ENCODE measurements at places on chromosomes 3 and 15.

DNA sequence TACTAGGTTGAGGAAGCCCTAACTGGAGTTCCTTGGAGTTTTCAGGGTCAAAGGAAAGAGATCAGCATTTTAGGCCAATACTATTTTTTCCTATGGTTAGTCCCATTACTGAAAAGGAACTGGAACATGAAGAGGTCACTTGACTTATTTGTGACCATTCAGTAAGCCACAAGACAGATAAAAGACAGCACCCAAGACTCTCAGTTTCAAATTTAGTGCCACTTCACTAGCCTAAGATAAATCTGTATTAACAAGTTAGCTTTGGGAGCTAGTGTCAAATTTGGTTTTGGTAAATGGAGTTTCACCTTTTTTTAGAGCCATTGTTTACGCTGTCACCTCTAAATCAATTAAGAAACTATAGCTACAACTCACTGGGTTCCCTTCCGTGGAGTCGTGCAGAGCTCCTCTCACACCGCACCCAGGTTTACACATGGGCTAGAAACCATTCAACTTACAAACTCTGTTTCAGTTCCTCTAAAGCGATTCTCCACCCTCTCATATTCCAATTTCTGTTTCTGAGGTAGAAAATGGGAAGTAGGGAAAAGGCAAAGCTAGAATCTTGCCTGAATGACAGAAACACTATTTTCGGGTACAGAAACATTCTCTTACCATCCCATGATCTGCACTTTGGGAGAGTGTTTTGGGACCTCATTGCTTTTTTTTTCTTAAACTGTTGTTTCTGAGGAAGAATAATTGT lies 14.4 kb downstream of the CCDC32 start:
- DNase-seq = no peak

- no peak for DNase-seq
These were observed 961.0 kb upstream of the CFAP20DC start for GRCh38 chr3:60010781-60011180.

- DNase-seq = no peak
These were observed 6.3 kb upstream of the PKM start for GRCh38 chr15:72237029-72237852.

GRCh38 chr3:64097920-64098319 lies 74.6 kb upstream of the PSMD6 start:
- DNase-seq = no peak

GRCh38 chr3:13895155-13896105 lies 15.6 kb upstream of the WNT7A start:
- peak; percentile 90 for DNase-seq

Measured in midbrain (tissue), 1 donor.